ENCODE measurements at places on chromosomes 3 and 15.

GRCh38 chr3:37765591-37766488 is 95.8 kb upstream of the CTDSPL start:
- no peak for DNase-seq

GRCh38 chr3:83946554-83946953 is 1012.2 kb upstream of the CADM2 start:
- no peak for DNase-seq

DNA sequence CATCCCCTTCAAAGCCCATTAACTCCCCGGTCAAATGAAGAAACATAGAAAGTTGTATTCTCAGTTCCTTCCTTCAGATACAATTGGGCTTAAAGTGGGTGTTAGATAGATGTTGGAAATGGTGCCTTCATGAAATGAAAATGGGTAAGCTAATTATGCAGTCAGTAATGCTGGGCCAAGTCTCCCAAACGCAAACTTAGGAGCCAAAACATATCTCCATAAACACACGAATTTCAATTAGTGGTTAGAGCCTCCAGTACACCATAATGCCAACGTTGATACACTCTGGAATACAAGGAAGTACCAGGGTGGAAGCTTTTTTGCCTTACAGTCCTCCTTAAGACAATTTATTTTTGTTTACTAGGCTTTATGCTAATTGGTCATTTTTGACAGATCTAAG is 1059.0 kb downstream of the TUSC7 start:
- no peak for DNase-seq

GRCh38 chr15:94353488-94353820 is 122.1 kb downstream of the MCTP2 start:
- DNase-seq, result no peak

DNA sequence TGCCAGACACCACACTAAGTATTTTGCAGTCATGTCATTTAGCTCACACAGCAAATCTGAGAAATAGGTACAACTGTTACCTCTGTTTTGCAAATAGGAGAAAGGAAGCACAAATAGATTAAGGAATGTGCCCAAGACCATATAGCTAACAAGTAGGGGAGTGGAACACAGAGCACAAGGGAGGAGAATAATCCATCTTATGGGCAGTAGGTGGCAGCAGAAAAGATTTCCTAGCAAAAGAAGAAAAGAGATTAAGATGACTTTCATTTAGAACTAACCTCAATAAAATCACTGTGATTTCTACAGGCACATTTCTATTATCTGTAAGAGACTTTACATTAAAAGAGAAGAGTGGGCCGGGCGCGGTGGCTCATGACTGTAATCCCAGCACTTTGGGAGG is 49.1 kb downstream of the NR1I2 start:
- no peak for DNase-seq

DNA sequence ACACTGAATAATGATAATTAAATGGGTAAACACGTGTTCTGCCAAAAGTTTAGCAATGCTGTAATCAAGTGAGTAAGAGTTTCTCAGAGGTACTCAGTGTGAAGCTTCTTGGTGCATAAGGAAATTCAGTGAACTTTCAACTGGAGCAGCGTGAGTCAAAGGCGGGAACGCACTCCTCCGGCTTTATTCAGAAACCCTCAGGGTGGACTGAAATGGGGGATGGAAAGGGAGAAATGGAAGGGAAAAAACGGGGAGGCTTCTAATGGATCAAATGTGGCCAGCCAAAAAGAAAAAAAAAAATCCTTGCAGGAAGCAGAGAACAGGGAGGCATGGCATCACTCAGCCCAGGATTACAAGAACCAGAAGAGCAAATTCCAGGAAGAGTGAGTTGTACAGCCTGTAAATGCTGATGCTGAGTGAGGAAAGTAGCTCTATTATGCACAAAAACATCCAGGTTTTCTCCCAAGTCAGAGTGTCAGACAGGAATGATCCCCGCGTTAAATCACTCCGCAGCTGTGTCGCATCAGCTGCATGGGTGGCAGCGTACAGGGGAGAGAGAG is 85.3 kb downstream of the ASB7 start:
- DNase-seq, result no peak

DNA sequence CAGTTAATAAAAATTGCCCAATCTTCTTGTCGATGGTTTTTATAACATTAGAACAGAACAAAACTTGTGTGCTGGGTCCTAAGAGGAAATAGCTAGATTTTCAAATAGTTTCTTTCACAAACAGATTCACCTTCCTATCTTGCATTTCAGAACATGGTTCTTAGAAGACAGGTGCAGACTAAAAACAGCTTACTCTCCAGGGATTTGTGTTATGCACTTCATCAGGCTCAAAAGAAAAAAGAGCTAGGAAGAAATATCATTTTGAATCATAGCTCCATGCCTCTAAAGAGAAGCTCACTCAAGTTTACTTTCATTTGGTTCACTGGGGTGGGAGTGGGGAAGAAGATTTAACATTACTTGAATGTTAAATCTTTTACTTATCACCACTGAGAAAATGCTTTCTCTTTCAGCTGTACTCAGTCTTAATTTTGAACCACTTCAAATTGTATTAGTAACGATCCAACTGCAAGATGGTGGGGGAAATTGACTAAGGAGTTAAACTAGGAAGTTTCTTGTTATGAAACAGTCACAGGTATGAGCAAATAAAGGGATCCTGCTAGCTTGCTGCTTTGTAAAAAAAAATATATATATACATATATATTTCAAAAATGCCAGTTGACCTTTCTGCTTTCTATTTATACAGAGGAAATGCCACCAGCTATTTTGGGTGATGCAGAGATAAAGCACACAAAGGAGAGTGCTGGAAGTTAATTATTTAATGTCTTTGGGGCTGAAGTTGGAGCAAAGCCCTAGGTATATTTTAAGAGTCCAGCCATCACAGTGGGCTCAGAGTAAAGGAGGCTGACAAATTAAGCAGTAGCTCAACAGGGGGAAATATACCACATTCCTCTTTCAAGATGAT is 28.3 kb upstream of the NUDT16 start:
- no peak for DNase-seq

DNA sequence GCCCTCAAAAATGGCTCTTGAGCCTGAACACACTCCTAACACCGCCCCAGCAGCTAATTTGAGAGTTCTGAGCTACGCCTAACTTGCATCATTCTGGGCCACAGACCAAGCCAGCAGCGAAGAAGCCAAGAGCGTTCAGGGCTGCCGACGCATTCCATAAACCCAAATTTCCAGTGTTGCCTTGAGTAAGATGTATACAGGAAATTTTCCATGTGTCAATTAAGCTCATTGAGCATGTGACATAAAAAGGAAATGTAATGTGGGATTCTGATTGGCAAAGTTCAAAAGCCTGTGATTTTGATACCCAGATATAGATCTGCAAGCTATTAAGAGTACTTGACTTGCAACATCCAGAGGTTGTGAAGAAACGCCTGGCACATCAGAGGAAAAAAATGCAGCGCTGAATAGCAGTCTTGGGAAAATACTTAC is 148.6 kb upstream of the NR2F2 start:
- DNase-seq, result no peak

DNA sequence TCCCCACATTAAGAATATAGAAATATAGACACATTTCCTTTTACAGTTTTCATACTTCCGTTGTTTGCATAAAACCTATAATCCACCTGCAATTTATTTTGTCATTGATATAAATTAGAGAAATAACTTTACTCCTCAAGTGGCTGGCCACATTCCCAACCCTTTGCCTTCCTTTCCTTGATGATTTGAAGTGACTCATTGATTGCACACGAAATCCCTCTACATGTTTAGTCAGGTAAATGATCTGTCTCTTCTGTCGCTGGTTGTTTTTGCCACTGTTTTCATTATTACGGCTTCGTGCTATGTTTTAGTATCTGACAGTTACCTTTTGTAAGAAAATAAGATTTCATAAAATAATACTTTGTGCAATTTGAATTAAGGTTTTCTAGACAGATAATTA is 272.2 kb upstream of the NR2E3 start:
- no peak for DNase-seq

DNA sequence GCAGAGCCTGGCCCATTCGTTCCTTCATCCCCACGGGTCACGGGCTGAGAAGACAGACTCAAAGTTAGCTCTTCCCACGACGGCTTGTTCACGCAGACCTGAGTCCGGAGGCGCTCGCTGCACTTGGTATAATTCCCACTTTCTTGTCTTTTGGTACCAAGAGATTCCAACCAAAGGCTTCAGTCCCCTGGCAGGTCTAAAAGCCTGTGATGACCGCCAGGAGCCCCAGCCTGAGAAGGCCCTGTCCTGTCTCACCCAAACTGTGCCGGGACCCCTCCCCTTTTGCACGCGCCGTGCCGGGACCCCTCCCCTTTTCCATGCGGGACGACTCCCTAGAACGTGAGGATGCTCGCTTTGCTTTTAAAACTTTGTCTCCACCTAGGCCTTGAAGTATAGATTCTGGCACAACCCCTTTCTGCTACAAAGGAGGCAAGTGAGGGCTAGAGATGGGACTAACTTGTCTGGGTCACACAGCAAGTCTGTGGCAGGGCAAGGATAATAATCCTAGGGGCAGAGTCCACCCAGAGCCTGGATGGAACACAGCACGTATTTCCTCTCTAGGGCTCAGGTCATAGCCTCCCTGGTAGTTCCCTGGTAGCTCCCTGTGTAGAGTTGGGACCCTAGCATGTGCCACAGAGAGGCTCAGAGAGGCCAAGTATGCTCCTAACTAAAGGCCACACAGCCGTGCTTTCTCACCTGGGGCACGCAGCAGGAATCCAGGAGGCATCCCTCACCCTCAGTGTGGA is 211.3 kb downstream of the XXYLT1 start:
- DNase-seq, result no peak

- DNase-seq, result no peak
Observed at GRCh38 chr15:94324835-94325767, 93.7 kb downstream of the MCTP2 start.

DNA sequence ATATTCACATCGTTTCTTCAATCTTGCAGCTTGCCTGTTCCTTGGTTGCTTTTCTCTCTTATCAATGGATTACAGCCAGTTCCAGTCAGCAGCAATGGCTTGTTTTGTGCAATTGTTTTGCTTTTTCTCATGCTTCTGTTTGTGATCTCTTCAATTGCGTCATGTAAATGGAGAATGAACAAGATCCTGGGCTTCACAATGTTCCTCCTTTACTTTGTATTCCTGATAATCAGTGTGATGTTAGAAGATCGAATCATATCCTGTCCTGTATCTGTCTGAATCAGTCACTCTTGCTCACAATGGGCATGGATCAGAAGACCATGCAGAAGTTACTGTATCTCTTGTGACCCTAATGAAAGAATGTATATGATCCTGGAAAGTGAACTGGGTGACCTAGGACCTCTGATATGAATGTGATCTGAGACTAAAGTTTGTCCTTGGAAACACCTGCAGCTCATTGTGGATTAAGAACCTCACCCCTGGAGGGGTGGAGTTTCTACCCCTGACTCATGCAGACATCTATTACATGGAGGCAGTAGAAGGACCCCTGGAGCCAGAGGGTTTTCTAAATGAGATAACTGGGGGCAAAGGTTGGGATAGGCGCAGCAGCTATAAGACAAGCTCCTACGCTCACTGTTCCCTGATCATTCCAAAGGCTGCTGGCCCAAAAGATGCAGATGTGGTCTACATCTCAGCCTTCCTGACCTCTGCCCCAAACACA is 32.2 kb downstream of the SLC24A1 start:
- DNase-seq, result no peak

- peak; percentile 77 for DNase-seq
Observed at GRCh38 chr3:197595470-197596185, 39.9 kb upstream of the BDH1 start.

GRCh38 chr15:63188247-63188925 is 1.0 kb upstream of the RAB8B start:
- no peak for DNase-seq

GRCh38 chr3:24339266-24339825 is 155.3 kb downstream of the THRB start:
- DNase-seq, result no peak

DNA sequence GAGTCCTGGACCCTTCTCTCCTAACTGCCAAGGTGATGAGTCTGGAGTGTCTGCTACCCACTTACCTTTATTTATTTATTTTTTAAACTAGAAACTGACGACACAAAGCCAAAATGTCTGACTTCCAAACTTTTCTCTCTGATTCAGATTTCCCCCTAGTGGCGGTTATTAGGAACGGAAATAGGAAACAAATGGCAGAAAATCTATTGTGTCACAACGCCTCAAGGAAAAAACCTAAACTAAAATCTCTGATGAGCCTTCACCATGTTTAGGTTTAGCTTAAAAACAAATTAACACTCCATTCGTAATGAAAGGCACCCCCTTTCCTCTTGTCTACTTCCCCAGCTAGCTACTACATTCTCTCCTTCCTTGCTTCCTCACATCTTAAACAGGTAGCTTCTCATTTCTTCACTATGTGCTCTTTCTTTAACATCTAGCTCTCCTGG is 94.0 kb upstream of the MEX3B start:
- DNase-seq, result no peak

DNA sequence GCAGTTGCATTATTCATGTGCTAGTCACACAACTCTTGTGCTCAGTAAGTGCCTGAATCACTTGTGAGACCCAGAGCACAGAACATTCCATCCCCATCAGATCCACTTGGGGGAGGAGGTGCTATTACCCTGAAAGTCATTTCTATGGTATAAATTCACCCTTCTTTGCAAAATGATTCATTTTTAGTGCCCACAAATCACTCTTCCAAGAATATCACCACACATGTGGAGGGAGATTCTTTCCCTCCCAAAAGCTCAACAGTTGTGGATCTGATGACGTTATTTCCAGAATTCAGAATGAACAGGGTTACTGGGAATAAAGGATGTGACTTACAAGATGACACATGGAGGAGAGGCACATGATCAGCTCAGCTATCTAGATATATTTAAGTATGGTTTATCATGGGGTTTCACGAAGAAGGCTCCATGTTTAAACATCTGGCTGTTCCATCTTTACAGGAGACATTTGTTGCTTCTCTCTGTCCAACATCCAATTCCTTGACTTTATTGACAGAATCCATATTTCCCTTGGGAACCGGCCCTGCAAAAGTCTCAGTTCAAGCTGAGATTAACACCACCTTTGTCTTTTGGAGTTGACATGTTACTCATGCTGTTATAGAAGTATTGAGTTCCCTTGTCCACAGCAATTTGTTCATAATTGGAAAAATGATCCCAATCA is 214.2 kb upstream of the PROK2 start:
- no peak for DNase-seq

- no peak for DNase-seq
Observed at GRCh38 chr15:22918056-22918455, 62.1 kb downstream of the CYFIP1 start.

DNA sequence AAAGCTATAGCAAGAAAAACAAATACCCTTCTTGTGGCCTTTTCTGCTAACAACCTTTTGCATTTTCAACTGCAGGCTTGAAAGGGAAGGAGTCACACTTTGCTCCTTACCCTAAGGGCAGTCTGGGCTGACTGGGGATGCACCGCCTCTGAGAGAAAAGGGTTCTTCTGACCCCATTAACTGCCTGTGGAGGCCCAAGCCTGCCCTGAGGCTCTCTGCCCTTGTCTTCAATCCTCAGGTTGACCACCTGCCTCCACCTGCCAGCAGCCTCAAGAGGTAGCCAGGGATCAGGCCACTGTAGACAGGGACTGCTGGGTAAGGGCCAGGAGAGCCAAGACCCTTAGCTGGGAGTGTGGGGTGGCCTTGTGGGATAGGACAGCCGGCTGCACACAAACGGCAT is 93.8 kb downstream of the SQOR start:
- no peak for DNase-seq
